ENCODE measurements at places on chromosomes 1 and 21.

DNA sequence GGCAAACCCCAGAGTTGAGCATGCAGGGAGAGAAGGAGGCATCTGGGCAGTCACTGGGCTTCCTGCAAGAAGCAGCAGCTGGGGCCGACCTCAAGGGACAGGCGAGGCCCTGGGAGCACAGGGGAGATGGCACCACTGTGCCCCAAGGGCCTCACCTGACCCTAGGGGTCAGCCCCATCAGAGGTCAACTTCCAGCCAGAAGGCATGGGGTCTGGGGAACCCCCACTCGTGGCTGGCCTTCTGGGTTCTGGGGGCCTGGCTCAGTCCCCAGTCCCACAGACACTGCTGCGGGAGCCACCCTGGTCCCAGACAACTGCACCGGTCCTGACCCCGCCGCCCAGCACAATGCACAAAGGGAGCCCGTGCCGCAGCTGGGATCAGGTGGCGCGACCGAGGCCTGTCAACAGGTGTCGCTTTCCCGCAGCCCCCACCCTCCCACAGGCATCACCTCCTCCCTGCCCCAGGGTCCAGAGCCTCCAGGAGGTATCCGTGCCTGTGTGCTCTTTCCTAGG is 6.2 kb downstream of the WNT9A start:
- DNase-seq = no peak

DNA sequence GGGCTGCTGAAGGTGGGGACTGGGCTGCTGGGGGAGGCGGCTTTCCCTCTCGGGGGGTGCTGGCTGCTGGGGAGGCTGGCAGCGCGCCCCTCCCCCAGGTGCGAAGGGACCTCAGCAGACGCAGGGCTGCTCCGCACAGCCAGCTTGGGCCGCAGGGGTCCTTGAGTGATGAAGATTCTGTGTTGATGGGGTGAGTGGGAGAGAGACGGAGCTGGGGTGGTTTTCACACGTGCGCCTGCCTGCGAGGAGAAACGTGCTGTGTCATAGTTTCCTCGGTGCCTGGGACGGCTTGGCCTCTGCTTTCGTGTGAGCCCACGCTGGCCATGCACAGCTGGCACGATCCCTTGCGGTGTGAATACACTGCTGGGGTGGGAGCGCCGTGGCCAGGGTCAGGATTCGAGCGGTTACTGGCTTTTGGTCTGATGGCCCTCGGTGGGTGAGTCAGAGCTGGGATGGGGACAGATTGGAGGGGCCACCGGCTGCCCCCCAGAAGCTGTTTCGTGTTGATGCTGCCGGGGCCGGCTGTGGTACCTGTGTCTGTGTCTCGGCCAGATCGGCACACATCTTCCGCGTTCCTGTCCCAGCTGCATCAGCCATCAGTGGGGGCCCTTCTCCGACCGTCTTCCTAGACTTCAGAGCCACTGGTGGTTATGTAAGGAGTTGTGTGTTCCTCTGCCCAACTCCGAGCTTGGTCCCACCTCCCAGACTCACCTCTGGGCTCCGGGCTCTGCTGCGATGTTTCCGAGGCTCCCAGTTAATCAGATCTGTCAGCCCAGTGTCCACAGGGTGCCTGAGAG is 24.9 kb downstream of the PRKCZ start:
- DNase-seq = no peak

- peak; percentile 75 for DNase-seq
Observed at GRCh38 chr1:117828201-117828600, 101.2 kb downstream of the GDAP2 start.

- no peak for DNase-seq
Observed at GRCh38 chr1:64679177-64679576, 65.7 kb upstream of the RAVER2 start.

DNA sequence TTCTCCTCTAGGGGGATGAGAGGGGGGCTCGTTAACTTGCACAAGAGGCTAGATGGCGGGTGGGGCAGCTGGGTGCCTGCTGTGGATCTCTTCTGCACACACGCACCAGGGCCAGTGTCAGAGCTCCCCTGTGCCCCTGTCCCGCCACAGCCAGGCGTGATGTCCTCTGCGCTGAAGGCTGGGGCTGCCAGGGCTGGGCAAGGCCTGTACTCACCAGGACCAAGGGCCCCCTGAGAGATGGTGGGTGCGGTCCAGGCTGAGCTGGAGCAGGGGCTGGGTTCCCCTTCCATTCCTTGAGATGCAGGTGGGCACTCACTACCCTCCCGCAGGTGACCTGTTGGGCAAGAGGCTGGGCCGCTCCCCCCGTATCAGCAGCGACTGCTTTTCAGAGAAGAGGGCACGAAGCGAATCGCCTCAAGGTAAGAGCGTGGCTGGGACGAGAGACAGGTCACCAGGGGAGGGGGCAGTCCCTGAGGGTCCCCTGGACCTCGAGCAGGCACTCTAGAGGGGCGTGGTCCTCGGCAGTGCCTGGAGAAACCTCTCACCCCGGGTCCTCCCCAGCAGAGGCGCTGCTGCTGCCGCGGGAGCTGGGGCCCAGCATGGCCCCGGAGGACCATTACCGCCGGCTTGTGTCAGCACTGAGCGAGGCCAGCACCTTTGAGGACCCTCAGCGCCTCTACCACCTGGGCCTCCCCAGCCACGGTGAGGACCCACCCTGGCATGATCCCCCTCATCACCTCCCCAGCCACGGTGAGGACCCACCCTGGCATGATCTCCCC is 15.2 kb downstream of the SAMD11 start:
- peak; percentile 22 for DNase-seq

GRCh38 chr1:12541274-12542137 is 76.5 kb downstream of the DHRS3 start:
- DNase-seq = no peak

GRCh38 chr21:31596055-31596454 is 63.4 kb upstream of the SOD1 start:
- DNase-seq = no peak

- DNase-seq = no peak
Observed at GRCh38 chr1:30761381-30762151, 4.0 kb upstream of the LAPTM5 start.

DNA sequence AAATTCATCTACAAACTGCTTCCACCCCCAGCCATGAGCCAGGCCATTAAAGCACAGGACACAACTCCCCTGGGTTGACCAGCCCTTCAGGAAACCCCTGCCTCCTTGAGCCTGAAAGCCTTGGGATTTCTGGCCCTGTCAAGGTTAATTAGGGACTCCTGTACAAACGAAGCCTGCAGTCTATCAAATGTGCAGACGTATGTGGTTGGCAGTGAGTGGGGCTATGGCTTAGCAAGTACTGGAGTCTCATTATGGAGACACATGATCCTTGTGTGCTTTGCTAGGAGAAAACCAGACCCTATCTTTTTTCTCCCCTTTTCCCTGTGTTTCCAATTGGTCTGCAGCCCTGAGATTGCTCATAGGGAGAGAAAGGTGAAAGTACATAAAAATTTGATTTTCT is 588.3 kb upstream of the USP24 start:
- DNase-seq = no peak

- no peak for DNase-seq
Observed at GRCh38 chr1:37853157-37853556, 6.2 kb downstream of the MTF1 start.

DNA sequence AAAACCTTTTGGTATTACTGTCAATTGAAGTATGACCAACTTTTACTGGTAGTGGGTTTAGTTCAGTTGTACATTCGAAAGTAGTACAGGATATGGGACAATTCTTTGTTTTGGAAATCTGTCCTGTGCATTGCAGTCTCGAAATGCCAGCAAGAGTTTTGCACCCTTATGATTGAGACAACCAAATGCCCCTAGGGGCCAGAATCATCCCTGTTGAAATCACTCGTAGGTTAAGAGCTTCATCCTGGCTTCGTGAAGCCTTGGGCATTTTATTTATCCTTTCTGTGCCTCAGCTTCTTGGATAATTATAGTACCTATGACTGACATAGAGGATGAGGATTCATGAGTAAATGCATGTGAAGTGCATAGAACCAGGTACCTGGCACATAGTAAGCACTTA is 2.4 kb upstream of the GOLT1A start:
- DNase-seq = no peak

DNA sequence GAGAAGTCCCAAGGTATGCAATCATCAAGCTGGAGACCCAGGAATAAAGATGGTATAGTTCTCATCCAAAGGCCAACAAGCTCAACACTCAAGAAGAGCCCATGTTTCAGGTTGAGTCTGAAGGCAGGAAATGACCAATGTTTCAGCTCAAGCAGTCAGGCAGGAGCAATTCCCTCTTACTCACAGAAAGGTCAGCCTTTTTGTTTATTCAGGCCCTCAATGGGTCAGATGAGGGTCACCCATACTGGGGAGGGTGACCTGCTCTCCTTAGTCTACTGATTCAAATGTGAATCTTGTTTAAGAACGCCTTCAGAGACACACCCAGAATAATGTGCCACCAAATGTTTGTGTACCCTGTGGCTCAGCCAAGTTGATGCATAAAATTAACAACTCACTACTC is 262.4 kb downstream of the USP25 start:
- no peak for DNase-seq

GRCh38 chr1:89965193-89965768 is 29.6 kb upstream of the ZNF326 start:
- no peak for DNase-seq

DNA sequence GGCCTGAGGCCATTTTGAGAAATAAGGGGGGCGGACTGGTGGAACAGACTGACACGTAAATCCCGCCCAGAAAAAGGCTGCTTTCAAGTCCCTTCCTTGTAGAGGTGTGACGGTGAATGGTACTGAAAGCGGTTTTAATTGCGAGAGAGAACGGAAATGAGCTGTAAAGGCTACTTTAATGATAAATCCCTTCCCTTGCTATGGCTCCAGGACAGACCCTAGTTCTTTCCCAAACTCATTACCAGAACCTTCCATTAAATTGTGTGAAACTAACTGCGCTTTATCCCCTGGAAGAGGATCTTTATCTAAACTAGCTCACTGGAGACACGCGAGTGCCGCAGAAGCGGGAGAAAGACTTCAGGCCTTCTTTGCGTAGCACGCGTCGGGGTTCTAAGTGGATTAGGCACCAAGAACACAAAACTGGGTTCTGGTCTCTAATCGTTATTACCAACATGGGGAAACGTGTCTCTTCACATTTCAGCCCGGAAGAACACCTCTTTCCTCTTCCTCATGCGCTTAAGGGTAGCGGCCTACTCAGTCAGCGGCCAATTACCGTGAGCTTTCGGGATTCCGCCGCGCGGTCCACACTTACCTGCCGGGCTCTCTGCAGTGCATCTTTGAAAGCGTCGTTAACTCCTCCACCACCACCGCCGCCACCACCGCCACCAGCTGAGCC is 441 bp downstream of the FUBP1 start:
- DNase-seq = peak; percentile 97

GRCh38 chr1:1355416-1355815 is 2.9 kb downstream of the MXRA8 start:
- peak; percentile 64 for DNase-seq

- DNase-seq = no peak
Observed at GRCh38 chr1:213369465-213369864, 318.4 kb downstream of the RPS6KC1 start.

DNA sequence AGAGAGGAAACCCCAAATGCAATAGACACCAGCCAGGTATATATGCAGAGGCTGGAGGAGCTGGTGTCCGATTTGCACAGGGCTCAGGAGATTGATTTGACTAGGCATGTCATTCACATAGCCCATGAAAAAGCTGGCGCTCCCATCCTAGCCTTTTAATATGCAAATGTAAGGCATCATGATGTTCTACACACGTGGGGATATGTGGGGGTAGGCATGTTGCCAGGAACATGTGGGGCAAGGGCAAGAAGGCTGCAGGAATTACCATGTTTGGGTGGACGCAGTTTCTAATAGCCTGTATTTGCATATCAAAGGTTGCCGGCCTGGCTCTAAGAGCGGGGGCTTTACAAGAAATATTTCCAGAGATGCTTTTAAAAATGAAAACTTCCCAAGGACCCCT is 11.7 kb upstream of the SH3GLB1 start:
- DNase-seq = no peak

DNA sequence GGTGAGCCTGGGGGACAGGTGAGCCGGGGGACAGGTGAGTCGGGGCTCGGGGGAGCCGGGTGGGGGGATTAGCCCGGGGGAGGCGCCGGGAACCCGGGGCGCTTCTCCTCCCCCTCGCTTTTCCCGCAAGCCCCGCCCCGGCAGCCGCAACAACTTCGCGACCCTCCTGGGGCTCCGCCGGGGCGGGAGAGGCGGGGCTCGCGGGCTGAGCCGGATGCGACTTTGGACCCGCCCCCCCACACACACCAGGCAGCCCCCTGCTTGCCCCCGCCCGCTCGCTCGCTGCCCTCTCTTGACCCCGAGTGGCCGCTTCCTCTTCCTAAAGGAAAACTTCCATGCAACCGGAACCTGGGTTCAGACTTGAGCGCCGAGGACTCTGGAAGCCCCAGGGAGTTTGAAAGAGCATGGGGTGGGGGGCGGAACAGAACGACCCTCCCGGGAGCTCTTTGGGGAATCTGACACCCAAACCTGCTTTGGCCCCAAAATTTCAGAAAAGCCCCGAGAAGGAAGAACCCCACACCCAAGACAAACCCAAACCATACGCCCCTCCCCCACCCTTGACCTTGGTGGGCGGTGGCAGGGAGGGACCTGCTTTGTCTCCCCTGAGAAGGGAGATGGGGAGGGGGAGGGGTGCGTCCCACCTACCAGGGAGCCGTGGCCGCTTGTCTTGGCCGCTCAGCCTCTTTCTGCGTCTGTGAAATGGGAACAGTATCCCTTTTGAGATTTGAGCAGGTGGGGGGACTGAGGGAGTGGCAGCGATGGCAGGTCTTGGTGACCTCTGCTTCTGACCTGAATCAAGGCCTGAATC is 550 bp downstream of the ARHGEF16 start:
- no peak for DNase-seq

DNA sequence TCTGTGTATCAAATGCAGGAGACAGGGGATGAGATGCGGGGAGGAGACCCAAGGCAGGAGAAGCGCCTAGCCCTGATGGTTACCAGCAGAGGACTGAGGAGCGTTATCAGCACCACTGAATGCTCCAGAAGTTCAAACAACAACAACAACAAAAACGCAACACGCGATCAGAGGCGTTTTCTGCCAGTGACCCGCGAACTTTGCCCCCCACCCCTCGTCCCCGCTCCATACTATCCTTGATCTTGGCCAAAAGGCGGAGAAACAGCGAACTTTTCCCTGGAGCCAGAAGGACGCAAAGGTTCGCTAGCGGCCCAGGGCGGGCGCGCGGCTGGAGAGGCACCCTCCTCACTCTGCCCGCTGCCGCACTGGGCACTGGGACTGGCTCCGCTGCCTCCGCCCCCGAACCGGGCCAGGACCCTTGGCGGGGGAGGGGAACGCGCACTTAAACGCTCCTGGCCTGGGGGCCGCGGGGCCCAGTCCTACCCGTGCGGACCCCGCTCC is 699 bp downstream of the ECHDC2 start:
- peak; percentile 9 for DNase-seq

DNA sequence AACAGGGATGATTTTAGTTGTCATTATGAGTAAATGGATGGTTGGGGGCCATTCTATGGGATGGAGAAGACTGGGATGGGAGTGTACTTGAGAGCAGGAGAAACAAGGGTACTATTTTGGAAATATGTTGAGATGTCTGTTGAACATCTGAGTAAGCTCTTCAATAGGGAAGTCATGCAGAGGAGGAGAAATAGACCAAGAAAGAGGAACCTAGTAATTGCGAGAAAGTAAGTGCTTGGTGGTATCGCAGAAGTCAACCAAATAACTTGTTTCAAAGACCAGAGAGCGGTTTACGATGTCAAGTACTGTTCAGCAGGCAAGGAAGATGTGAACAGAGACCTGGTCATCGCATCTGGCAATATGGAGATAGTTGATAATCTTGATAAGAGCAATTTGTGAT is 22.4 kb upstream of the CHRM3 start:
- DNase-seq = no peak

All from adipocyte (in vitro differentiated cells).